Cortex of kidney (tissue), 1 donor: ENCODE measurements at places on chromosomes 16 and 17.

GRCh38 chr16:80065541-80065940, 465.0 kb upstream of the MAF start:
- DNase-seq, result no peak

GRCh38 chr17:66089764-66090163, 102.2 kb downstream of the CEP112 start:
- no peak for DNase-seq

DNA sequence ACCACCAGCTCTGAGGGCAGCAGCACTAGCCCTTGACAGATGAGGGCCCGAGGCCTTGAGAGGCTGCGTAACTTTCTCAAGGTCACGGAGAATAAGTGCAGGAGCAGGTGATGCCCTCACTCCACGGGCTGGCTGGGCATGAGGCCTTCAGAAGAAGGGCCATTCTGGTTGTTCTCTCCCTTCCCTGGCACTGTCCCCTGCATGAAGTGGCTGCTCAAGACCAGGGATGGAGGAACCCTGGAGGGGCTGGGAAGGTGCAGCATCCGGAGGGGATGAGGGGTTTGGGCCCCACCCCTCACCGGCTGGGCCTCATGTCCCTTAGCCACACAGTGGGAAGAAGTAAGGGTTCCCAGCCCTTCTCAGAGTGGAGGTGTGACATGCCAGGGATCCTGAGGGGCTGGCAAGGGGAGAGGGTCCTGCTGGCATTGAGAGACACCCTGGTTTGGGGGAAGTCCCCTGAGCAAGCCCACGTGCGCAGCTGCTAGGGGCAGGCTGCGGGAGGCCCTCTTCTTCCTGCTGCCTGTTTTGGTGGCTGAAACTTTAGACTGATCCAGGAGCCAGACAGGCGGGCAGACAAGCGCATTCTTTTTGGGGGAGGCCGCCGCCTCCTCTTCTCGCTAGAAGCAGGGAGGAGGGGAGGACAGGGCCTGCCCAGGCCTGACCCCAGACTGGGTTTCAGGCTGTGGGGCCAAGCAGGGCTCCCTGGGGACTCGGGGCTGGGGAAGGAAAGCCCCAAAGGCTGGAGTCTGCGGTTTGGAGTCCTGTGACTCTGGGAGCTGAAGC, 74.0 kb downstream of the N4BP1 start:
- DNase-seq, result no peak

DNA sequence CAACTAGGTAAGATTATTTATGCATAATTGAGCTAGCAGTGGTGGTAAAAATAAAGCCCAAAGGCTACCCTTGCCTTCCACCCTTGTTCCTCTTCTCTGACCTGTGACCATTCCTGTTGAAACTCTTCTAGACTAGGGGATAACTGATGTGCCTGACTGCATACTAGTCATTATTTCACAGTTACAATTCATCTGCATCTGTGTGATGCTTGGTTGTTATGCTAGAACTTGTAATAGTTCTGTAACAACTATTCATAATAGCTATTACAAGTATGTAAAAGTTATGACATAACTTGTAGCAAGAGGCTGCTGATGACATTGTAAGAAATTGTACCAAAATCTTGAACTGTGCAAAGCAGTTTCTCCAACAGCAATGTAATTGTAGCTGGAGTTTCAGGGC, 2.4 kb upstream of the VAC14 start:
- no peak for DNase-seq
